ENCODE measurements at places on chromosomes 5 and 9. TPM values are rescaled to one million over a fixed set of nuclear protein-coding genes. Genes with fewer than 3 reads are reported as not detected.

DNA sequence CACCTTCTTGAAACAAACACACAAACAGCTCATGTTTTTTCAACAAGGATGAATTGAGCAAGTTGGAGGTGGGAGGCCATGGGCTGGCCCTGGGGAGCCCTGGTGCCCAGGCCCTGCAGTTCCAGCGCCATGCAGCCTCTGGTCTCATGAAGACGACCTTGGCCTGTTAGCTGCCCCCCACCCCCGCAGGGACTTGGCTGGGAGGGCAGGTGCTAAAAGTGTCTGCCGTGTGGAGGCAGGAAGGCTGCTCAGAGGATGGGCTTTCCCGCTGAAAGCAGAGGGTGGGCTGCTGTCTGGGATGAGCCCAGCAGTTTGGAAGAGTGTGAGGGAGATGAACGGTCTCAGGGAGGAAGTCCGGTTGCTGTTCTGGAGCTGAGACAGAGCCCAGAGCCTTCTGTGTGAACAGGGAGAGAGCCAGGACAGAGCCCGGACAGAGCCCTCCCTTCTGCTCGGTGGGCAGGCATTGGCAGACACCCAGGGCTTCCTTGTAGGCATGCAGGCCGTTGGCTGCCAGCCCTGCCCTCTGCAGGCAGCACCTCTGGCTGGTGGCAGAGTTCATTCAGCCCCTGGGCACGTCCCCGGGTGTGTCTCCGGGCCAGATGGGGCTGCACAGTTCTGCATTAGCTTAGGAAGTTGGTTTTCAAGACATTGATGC lies 18.7 kb downstream of the ROPN1L start:
- DNase-seq: no peak

DNA sequence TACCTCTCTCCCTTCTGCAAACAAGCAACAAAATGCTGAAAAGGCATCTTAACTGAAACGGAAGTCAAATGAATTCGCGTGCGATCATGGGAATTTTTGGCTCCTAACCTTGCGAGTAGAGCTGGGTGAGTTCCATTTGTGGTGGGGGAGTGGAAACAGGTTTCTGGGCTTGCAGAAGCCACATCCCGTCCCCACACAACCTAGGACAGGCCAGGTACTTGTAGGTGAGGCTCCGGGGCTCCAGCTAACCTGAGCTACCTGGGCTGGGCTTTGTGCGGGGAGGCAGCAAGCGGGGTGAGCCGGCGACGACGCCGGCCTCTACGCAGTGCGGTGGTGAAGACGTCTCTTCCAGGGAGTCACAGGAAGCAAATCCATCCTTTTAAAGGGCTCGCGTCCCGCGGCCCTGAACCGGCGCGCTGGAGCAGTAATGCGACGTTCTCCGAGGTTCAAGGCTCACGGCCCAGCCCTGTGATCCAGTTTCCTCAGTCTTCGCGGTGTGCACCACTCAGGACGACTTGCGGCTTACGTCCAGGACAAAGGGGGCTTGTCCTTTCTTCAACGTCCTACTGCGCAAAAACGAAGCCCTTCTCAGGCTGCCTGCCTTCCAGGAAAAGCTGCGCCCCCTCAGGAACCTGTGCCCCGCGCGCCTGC lies 567 bp upstream of the SPIN1 start:
- DNase-seq: no peak

- DNase-seq: no peak
Measured at GRCh38 chr5:4372481-4372880, 767.6 kb upstream of the ADAMTS16 start.

DNA sequence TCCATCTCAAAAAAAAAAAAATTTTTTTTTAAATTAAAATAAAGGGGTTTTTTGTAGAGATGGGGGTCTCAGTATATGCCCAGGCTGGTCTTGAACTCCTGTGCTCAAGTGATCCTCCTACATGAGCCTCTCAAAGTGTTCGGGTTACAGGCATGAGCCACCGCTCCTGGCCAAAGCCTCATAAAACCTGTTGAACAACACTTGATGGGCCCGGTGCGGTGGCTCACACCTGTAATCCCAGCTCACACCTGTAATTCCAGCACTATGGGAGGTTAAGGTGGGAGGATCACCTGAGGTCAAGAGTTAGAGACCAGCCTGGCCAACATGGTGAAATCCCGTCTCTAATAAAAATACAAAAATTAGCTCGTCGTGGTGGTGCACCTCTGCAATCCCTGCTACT lies 7.7 kb upstream of the NPM1 start:
- no peak for DNase-seq

GRCh38 chr5:62306896-62307689 lies 1.1 kb downstream of the KIF2A start:
- DNase-seq: peak; percentile 28

- DNase-seq: no peak
Measured at GRCh38 chr9:79592726-79593493, 21.1 kb downstream of the TLE4 start.

GRCh38 chr5:56159521-56159947 lies 73.6 kb downstream of the ANKRD55 start:
- no peak for DNase-seq

- no peak for DNase-seq
Measured at GRCh38 chr5:179763215-179763945, 30.4 kb upstream of the LTC4S start.

GRCh38 chr5:156019571-156020180 lies 307.3 kb upstream of the SGCD start:
- DNase-seq: no peak

- DNase-seq: no peak
Measured at GRCh38 chr9:7121055-7121454, 363.3 kb downstream of the KDM4C start.

GRCh38 chr5:117486261-117486660 lies 911.6 kb upstream of the SEMA6A start:
- no peak for DNase-seq

DNA sequence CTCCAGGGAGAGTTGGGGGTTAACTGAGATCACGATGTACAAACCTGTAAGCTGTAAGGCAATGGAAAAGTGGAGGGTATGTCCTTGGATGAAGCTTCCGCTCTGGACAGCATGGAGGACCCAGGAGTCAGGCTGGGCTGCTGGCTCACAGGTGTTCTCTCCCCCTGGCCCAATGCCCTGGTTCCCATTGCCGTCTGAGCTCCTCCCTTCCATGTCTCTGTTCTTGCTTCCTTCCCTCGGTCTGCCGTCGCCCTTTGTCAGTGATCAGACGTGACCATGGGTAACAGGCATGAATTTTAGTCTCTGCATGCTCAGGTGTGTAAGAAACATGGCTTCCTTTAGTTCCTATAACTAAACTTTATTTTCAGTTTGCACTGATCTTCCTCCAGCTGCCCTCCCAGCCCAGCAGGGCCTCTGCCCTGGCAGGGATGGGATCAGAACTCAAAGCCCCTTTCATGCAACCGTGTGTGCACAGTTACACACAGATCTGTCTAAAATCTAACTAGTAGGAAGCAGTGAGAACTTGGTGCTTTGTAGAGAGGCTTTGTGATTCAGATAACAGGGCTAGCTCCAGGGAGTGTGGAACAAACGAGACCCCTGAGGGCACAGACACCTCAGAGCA lies 51.7 kb upstream of the KCNMB1 start:
- DNase-seq: no peak

DNA sequence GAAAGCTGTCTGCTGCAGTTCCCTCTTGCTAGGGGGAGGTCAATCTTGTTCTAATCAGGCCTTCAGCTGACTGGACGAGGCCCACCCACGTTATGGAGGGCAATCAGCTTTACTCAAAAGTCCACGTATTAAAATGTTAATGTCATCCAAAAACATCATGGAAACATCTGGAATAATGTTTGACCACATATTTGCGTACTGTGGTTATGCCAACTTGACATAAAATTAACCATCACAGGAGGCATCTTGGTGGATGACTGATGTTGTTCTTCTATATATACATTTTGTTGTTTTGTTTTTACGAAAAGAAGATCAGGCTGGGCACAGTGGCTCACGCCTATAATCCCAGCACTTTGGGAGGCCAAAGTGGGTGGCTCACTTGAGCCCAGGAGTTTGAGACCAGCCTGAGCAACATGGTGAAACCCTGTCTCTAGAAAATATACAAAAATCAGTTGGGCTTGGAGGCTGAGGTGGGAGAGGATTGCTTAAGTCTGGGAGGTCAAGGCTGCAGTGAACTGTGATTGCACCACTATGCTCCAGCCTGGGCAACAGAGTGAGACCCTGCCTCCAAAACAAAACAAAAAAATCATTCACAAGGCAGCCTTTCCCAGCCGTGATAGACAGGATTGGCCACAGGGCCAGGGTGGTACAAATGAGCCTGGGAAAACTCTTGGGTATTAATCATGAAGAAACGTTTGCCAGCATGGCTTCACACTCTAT lies 33.8 kb upstream of the PRXL2C start:
- DNase-seq: no peak

DNA sequence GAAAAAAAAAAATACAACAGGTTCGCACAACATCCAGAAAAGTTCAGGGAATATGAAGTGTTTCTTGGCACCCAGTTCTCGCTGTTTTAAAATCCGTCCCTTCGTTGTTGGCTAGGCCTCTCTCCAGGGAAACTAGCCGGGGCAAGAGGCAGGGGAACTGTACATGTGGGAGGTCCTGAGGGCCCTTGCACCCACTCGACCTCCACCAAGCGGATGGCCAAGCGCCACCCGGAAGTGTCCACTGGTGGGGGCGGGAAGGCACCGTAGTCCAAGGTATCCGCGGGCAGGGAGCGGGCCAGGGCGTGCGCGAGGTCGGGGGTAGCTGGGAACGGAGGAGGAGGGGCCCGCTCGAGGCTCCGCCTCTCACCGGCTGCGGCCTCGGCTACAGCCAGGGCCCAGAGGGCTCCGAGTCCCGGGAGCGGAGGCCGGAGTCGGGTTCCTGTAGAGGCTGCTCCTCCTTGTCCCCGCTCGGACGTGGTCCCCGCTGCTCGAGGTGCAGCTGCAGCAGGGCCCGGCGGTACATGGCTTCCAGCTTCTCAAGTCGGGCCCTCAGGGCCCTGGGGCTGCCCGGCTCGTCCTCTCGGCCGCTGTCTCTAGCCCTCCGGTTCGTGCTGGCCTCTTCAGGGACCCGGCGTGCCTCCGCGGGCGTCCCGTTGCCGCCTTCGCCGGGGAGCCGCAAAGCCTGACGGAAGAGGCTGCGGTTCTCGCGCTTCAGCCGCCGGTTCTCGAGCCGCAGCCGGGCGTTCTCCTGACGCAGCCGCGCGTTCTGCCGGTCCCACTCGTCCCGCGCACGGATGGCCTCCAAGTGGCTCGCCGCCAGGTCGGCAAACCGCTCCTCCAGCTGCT lies 720 bp downstream of the TUSC1 start:
- DNase-seq: peak; percentile 66

DNA sequence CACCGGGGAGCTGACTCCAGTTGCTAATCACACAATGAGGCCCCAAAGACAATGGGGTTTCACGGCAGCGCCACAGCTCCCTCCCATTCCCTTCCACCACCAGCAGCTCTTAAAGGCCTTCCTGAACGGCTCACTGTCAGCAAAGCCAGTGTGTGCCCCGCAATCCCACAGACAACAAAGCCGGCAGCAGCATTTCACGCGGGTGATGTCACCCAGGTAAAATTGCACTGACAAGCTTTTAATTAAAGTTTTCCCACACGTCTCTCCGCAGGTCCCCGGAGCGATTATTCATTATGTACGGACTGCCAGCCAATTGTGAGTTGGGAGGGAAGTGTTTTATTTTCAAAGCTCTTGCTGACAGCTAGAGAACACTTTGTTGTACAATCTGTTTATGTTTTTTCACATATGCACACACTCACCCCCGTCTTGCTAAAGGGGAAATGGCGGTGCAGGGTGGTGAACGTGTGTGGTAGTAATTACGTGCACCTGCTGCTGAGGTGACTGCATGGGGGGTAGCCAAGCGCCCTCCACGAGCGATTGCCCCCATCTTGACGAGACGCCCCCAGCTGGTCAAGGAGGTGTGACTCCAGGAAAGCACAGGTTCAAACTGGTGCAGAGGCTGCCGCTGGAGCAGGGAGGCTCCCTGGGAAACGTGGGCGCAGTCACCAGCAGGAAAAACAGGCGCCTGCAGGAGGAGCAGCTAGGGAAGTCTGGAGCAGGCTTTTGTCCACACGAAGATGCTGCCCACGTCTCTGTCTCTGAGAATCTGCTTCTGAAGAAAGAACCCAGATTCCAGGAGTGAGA lies 65.0 kb downstream of the IRX2 start:
- no peak for DNase-seq

GRCh38 chr5:173829826-173830225 lies 58.3 kb upstream of the CPEB4 start:
- peak; percentile 46 for DNase-seq

DNA sequence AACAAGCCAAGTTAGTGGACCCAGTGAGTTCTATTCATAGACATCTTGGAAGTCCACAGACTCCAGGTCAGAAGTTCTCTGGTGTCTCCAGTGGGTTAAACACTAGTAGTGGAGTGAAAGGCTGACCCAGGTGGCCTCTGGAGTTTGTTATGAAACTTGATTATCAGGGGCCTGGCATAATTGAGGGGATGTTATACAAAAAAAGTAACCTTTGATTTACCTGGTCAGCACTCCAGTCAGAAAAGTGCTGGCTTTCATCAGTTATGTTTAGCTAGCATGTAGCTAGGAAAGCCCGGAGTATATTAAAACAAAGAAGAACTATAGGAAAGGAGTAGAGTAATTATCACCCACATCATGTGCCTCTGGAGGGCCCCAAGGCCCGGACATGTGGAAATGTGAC lies 171.1 kb downstream of the CD180 start:
- DNase-seq: no peak

- DNase-seq: no peak
Measured at GRCh38 chr9:100465761-100466160, 7.2 kb upstream of the TMEFF1 start.

GRCh38 chr9:131190191-131190590 lies 64.8 kb downstream of the NUP214 start:
- DNase-seq: no peak

DNA sequence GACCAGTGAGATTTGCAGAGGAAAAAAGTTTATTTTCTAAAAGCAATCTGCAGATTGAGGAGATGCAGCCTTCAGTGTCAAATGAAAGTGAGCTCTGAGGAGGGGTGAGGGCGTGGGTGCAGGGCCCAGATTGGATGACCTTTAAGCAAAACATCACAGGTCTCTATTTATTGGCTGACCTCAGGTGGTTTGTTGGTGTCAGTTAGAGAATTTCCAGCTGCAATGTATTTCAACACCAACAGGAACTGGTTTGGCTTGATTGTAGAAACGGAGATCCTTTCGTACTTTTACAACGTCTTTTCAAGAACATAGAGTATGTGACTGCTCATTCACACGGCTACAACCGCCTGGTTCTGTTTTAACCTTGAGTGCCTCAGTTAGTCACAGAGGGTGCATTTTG lies 1069.1 kb downstream of the EFNA5 start:
- DNase-seq: no peak

GRCh38 chr5:162289489-162289888 lies 221.9 kb downstream of the GABRG2 start:
- no peak for DNase-seq

GRCh38 chr9:18910435-18910834 lies 122.6 kb downstream of the SAXO1 start:
- DNase-seq: no peak

- no peak for DNase-seq
Measured at GRCh38 chr5:110957934-110958333, 113.6 kb upstream of the TSLP start.

SLC36A3 gene
- polyA plus RNA-seq: not detected

COL23A1 gene
- 8.5 TPM for polyA plus RNA-seq

CWC27 gene
- 35.7 TPM for polyA plus RNA-seq

GFI1B gene
- polyA plus RNA-seq: 1.0 TPM

F2RL2 gene
- 0.33 TPM for polyA plus RNA-seq

ZNF366 gene
- polyA plus RNA-seq: 3.4 TPM

PCDHB3 gene
- polyA plus RNA-seq: 3.7 TPM

CNTNAP3 gene
- polyA plus RNA-seq: 3.7 TPM

MTRR gene
- 54.3 TPM for polyA plus RNA-seq

RANBP17 gene
- polyA plus RNA-seq: 16.5 TPM

Measured in left renal cortex interstitium (tissue), 4 donors.